Naive thymus-derived CD4-positive, alpha-beta T cell (primary cell): ENCODE measurements at places on chromosomes 2 and 18.

GRCh38 chr2:161100211-161100895, 59.9 kb upstream of the TANK start:
- no peak for DNase-seq

GRCh38 chr18:60389314-60389713, 16.7 kb upstream of the MC4R start:
- DNase-seq, result no peak

DNA sequence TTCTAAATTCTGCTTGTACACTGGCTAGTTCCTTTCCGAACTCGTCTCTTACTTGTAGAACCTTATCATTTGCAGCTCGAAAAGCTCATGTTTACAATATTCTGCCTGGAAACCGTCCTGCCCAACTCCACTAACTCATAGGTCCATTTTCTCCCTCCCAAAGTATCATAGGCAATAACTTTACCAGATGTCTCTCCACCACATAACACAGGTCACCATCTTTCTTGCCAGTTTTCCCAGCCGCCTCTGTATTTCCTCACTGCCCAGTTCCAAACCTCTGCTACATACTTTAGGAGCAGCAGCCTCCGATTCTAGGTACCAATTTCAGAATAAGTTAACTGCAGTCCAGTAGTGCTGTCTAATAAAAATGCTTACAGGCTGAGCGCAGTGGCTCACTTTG, 259.5 kb downstream of the GLI2 start:
- no peak for DNase-seq

GRCh38 chr2:8441986-8442385, 239.9 kb upstream of the ID2 start:
- no peak for DNase-seq

GRCh38 chr18:46140173-46140572, 36.0 kb downstream of the HAUS1 start:
- DNase-seq, result no peak

GRCh38 chr18:63788447-63789096, 13.4 kb downstream of the SERPINB7 start:
- peak; percentile 22 for DNase-seq

- peak; percentile 15 for DNase-seq
Measured at GRCh38 chr18:3595369-3596273, 145.6 kb downstream of the TGIF1 start.

DNA sequence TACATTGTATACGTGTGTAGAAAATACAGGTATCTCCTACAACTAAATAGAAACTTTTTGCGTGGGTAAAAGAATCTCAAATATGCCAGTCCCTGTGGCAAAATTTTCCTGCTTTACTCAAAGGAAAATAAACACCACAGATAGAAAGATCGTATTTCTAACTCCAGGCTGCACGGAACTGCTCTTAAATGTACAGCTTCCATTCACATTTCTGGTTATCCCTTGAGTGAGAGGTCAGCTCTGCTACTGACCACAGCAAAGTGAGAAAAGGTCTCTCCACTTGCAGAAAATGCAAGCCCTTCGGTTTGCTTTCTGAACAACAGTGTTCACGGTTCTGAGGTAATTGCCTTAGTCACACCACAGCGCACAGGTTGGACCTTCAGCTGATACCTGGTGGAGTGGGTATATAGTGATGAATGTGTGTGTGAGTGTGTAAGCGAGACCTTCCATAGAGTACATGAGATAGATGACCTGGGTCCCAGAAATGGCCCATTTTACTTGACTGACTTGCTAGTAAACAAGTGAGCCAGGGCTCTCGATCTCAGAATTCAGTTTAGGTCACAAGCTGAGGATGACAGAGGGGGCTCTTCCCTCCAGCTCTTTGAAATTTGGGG, 52.1 kb downstream of the ALPK2 start:
- no peak for DNase-seq
